ENCODE measurements at places on chromosomes 12 and 14.

GRCh38 chr14:61628016-61628725 is 67.1 kb upstream of the HIF1A start:
- DNase-seq: no peak

DNA sequence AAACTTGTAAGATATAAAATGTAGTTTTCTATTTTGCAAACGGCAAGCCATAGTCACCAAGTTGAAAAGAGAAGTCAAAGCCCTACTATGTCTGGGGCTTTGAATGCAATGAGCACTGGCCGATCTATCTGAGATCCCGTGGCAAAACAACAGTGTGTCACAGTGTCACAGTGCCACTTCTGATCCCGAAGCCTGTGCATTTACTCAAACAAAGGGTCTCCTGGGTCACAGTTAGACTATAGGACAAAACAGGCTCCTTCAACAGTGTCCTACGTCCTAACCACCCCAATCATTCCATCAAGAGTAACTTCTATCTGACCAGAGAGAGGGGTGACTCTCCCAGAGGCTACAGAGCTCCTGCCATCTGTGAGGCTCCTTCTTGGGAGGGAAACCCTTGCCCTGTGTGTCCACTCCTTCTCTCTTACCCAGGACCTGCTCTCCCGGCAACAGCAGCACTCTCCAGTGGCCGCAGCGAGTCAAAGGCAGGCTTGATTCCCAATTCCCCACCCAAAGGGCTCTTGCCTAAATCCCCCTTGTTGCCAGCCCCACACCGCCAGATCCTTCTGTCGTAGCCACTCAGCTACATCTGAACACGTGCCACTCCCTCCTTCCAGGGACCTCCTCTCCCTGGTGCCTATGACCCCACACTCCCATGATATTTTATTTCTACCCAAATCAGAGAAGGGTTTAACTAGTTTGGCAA is 14.0 kb upstream of the SELPLG start:
- no peak for DNase-seq

DNA sequence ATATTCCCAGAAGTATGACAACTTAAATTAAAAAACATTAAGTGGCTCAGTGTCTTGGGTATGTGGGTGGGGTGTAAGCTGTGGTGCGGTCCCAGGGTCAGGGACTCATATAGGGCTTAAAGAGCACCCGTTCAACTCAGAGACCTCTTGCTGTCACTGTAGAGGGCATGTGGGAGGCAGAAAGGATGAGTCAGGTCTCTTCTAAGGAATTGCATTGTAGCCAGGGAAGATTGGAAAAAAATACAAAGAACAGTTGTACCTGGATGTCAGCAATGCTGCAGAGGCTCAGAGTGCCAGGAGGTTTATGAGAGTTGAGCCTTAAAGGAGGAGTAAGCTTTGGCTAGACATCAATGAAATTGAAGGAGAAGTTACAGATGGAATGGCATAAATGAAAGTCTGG is 104.1 kb downstream of the MYRFL start:
- DNase-seq: no peak

- peak; percentile 41 for DNase-seq
These were observed 69.7 kb downstream of the SVOP start for GRCh38 chr12:108950991-108951739.

- DNase-seq: no peak
These were observed 12.9 kb downstream of the DYRK2 start for GRCh38 chr12:67661311-67662021.

DNA sequence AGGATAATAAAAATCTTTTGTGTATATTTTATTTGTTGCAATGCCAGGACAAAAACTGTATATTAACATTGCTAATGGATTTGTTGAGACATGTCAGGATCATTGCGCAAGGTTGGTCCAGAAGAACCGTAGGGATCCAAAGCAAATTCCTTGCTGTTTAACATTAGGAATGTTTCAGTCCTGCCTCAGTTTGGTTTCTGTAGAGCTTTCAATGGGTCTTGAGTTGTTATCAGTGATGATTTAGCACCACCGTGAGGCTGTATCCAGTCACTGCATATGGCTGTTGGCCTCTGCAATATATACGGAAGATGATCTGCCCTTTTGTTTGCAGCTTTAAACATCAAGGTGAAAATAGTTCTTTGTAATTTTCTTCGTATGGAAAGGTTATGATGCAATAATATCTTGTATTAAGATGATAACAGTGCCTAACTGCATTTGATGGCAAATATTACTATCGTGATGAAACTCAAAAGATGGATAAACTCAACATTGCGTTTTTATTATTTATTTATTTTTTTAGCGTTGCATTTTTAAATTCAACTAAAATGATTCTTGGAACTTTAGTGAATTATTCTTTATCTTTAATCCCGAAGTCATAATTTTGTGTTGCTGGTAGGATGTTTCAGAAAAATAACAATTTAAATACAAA is 231.2 kb downstream of the AKAP6 start:
- DNase-seq: no peak

DNA sequence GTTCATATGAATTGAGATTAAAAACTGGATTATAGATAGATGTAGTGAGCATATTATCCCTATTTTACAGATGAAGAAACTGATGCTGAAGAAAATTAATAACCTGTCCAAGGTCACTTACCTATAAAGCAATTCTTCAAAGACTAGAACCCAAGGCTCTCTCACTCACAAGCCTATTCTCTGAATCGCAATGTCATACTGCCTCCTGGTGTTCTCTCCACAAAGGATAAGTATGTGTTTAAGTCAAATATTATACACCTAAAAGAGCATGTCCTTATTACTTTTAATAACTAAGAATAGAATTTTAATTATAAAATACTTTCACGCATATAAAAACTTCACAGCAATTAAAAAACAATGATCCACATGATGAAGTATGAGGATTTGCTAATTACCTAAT is 721.3 kb upstream of the USP15 start:
- no peak for DNase-seq

DNA sequence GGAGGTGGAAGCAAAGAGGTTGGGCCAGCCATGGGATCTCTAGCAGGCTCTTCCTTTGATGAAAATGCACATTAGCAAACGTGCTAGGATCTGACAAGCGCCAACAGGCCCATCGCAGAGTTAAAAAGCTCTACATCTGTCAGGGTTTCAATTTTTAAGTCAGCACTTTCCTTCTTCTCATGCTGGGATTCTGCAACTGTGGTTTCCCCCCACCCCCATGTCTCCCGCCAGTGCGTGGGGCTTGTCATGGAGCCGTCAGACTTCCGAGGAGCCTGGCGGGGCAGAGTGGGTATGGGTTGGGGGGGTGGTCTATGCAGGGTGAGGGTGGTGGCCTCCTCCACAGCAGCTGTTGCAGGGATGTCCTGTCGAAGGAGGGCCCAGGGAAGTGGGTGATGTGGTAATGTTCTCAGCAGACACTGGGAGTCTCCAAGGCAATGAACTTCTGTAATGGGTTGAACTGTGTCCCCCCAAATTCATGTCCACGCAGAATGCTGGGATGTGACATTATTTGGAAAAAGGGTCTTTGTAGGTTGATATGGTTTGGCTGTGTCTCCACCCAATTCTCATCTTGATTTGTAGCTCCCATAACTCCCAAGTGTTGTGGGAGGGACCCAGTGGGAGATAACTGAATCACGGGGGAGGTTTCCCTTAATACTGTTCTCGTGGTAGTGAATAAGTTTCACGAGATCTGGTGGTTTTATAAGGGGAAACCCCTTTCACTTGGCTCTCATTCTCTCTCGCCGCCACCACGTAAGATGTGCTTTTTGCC is 115.2 kb upstream of the MAP1LC3B2 start:
- no peak for DNase-seq

DNA sequence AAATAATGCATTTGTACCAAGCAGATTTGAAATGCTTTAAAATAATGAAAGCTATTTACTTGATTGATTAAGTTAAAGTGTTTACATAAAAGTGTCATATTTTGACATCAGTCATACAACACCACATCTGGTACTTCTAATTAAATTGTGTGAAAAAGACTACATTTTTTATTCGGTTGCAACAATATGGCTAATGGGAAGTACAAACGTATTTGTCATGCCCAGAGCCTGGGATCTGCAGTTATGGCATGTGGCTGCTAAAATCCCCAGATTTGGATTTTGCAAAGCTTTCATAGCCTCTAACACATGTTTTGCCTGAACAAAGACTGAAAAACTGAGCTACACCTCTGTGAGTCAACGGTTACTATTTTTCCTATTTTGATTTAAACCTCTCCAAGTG is 66.6 kb downstream of the LLPH start:
- DNase-seq: no peak

GRCh38 chr14:60777856-60778578 is 43.5 kb downstream of the MNAT1 start:
- no peak for DNase-seq

- peak; percentile 13 for DNase-seq
These were observed at the start of gene ASPG for GRCh38 chr14:104085032-104085888. TSS of gene ASPG (plus strand) at chr14:104085700. CDS start at chr14:104085771, 71 bp downstream.

DNA sequence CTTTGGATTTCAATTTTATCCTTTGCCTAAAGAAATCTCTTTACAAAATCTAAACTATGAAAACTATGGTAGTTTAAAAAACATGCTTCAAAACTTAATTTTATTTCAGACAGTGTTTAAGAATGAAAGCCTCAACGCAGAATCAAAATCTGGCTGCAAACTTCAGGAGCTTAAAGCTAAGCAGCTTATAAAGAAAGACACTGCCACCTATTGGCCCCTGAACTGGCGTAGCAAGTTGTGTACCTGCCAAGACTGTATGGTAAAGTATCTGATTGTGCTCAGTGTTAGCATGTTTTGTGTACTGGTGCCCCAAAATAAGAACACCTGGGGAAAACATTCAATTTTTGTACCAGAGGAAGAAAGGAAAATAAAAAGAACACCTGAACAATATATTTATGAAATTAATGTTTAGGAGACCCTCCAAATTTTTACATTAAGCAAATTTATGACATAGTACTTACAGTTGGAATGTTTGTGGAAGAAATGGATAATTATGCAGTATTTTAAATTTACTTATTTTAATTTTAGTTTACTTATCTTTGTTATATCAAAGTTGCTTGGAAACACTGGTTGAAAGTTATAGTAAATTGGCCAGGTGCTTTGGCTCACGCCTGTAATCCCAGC is 12.2 kb downstream of the UBR7 start:
- DNase-seq: peak; percentile 19

DNA sequence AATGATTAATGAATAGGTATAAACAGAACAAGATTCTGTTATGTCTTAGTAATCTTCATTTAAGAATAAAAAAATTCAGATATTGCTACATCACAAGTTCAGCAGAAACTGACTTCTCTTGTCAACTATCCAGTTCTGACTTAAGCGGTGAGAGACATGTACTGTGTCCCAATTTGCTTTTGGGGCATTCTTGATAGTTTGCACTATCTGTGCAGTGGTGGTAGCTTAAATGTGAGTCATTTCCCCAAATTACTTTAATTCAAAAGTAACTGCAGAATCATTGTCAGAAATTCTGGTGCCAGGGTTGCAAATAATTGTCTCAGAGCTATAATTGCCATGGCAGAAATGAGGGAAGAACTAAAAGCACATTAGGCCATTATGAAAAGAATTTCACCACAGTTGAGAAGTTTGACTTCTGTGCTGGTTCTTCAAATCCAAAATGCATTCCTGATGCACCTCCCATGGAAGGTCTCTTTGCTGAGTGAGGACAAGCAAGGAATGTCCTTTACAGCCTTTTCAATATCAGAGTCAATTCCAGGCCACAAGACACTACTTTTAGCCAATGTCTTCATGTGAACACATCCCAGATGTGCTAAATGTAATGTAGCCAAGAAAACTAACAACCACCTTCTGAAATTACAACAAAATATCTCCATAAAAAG is 304.7 kb downstream of the SSPN start:
- DNase-seq: no peak

DNA sequence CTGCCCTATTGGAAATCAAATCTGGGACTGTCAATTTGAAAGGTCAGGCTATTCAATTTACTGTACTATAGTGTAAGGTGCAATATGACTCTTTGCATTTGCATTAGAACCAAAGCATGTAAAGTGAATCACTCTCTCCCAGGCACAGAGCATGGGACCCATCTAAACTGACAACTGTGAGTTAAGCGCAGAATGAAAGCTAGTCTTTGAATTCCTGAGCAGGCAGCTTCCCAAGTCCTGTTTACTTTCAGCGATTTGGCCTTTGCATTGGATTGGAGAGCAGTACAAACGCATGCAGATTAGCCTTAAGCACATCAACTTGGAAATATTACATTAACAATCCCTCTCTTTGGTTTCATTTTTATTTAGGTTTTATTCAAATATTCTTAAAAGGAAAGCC is 74.6 kb downstream of the RERG start:
- no peak for DNase-seq

- DNase-seq: no peak
These were observed 198.6 kb upstream of the DIO3 start for GRCh38 chr14:101362529-101363260.

DNA sequence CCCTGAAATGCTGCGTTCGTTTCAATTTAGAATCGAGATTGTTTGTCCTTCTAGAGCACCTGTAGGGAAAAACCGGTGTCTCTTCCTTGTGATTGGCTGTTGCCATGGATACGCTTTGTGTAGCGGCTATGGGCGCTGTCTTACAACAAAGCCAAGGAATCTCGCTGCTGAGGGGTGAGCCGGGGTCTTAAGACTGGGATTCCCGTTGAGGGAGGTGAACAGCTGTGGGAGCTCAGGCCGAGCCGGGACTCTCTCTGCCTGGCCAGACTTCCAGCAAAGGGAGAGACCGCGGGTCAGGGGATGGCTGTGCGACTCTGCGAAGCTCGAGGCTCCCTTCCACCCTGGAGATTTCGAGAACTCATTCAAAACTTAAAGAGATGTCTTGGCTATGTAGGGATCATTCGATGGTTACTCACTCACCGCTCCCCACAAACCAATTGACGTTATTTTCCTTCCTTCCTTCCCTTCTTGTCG is at the start of the genes LRRIQ1 and TSPAN19:
TSS of gene LRRIQ1 (plus strand) at position 118 of the 474 bp plus-strand sequence. CDS start 1,826 bp downstream, outside the sequence.
TSS of gene TSPAN19 (minus strand) at position 44 of the 474 bp plus-strand sequence. CDS start 6,331 bp downstream, outside the sequence.
- no peak for DNase-seq

- DNase-seq: peak; percentile 70
These were observed 1079.4 kb downstream of the TMEM121 start for GRCh38 chr14:106605548-106606448.

DNA sequence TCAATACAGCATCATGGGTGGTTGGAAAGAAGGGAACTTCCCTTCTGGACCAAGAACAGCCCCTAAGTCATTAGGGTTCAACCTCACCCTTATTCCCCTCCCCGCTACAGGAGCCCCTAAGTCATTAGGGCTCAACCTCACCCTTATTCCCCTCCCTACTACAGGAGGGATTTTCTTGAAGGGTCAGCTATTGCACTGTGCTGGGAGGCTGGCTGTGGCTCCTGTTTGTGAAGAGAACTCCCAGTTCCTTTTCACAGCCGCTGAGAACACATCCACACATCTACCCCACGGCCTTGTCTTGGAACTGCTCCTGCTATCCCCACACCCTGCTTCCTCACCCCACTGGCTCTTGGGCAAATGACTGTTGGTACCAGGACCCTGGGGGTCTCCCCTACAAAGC is 44.9 kb downstream of the ERH start:
- no peak for DNase-seq

DNA sequence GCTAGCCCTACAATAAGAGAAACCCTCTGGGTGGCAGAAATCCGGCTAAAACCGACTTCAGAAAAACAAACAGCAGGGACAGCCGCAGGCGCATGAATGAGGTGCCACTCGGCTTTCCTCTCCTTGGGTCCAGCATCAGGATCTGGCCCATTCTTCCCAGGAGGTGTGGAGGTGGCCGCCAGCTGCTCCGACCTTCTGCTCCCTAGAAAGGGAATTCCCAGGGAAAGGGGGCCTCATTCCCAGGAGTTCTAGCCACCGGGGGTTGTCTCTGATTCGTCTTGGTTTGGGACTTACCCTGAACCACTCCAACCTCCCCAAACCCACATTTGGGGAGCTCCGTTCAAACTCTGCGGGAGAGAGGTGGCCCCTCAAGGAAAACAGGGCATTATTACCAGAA is 13.0 kb downstream of the PAPLN start:
- no peak for DNase-seq

GRCh38 chr12:118813778-118814357 is 167.5 kb upstream of the SRRM4 start:
- DNase-seq: no peak

GRCh38 chr12:69566603-69567002 is 18.7 kb upstream of the CCT2 start:
- no peak for DNase-seq
